ENCODE measurements at places on chromosomes 3 and 15.

GRCh38 chr3:114770874-114771273 lies 376.2 kb downstream of the ZBTB20 start:
- peak; percentile 30 for DNase-seq

GRCh38 chr3:46484388-46484787 lies 13.4 kb upstream of the RTP3 start:
- DNase-seq = no peak

DNA sequence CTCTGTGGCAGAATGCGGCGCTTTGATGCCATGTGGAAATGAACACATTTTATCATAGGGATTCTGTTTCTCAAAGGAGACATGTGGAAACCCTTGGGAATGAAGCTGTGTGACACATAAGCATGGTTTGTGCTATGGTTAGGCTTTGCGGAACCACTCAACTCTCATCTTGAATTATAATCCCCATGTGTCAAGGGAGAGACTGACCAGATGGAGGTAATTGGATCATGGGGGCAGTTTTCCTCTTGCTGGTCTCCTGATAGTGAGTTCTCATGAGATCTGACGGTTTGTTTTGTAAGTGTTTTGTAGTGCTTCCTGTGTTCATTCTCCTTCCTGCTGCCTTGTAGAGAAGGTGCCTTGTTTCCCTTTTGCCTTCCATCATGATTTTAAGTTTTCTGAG lies 1109.2 kb upstream of the ALCAM start:
- no peak for DNase-seq

DNA sequence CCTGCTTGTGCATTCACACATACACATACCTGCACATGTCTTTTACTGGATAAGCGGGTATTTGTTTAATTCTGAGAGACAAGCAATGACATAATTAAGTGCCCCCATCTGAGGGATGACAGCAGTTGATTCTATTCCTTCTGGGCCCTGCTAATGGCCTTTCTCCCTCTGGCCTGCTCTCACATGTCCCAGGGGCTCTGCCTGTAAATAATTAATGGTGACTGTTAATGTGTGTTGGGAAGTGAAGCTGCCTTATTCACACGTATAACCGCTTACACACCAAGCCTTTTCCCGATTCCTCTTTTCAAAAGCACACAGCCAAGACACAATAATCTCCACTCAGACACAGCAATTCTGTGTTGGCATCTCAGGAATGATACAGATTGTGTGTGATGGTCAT lies 47.8 kb downstream of the LRRK1 start:
- DNase-seq = peak; percentile 37

DNA sequence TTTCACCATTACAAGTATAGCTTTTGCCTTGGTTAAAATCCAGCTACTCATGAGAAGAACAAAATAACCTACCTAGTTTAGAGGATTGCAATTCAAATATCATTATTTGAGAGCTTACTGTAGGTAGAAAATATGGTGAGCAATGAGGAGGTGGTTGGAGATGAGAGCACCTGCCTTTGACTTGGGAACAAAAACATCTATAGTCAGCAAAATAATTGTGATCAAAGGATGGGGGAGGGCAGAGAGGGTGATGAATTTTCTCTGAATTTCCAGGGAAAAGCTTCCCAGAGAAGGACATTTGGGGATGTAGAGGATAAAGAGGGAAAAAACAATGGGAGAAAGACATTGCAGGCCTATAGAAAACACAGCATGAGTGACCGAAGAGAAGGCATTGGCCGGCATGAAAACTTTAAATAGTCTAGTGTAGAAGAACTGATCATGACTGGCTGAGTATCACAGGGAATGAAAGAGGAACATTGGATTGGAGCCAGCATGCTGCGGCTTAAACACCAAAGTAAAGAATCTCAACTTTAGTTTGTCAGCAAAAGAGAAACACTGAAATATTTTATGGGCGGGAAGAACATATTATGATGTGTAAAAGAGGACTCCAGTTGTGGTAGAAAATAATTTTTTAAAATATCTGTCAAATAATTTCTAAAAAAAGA lies 581.3 kb downstream of the UNC13C start:
- peak; percentile 71 for DNase-seq

DNA sequence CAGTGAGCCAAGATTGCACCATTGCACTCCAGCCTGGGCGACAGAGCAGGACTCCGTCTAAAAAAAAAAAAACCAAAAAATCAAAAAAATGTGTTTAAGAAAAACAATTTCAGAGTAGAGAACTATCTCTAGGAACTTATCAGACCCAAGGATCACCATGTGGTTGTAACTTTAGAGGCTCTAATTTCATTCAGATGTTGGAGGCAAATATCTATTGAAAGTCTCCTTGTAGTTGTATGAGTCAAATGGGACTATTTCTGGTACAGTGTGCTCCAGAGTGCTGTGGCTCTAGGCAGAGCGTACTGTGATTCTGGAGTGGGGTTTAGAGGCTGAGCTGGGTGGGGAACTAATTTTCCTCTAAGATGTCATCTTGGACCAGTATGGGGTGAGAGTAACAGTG lies 398.7 kb downstream of the SHQ1 start:
- DNase-seq = no peak

- DNase-seq = peak; percentile 15
Observed at GRCh38 chr15:36814105-36814504, 234.7 kb downstream of the CDIN1 start.

GRCh38 chr3:154121701-154122551 lies 736 bp downstream of the ARHGEF26 start:
- DNase-seq = no peak

DNA sequence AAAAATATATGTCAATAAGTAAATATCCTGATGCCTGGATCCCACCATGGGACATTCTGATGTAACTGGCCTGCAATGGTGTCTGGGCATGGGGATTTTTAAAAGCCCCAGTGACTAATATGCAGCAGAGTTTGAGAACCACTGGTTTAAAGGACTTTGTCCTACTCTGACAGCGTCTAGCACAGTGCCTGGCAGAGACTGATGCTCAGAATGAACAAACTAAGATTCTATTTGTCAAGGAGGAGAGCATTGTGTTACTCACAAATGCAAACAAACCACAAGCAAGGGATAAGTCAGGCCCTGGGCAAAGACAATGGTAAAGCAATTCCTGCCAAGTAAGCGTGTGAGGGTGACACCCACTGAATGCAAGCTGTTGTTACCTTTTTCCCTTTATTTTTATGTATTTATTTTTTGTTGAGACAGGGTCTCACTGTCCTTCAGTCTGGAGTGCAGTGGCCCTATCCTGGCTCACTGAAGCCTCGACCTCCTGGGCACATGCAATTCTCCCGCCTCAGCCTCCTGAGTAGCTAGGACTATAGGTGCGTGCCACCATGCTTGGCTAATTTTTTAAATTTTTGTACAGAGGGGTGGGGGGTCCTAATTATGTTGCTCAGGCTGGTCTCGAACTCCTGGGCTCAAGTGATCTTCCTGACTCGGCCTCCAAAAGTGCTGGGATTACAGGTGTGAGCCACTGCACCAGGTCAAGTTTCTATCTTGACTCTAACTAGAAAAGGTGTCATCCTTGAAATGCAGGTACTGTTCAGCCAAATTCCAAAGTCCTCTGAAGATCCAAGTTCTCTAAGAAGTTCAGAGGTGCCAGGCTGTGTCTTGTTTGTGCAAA lies 909 bp upstream of the GPD1L start:
- DNase-seq = no peak

DNA sequence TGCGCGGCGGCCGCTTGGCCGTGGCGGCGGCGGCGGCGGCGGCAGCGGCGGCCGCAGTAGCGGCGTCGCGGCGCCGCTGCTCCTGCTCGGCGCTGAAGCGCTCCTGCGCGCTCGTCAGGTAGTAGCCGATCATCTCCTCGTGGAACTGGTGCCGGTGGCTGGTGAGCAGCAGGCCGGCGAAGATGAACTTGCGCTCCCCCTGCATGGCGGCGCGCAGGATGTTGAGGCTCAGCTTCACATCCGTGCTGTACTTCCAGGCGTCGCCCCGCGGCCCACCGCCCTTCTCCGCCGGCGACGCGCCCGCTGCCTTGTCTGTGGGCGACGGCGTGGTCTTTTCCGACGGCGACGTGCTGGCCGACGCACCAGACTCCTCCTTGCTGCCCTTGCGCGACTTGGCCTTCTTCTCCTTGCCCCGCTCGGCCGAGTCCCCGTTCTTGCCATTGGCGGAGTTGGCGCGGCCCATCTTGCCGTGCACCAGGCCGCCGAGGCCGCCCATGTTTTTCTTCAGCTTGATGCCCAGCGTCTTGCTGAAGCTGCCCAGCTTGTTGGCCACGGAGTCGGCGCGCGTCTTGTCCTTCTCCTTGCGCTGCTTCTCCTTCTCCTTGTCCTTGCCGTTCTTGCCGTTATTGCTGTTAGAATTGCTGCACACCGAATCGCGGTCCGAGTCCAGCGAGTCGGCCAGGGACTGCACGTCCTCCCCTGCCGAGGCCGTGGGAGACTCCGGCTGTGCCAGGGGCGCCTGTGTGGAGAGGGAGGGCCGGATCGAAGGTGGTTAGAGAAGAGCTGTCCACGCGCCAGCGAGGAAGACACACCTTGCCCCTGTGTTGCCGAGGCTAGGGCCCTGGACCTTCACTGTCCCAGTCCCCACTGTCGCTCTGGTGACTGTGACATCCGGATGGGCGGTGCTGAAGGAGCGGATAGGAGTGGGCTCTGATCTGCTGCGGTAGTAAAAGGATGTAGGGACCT lies 157.6 kb downstream of the KLF13 start:
- DNase-seq = no peak

GRCh38 chr3:46228260-46229242 lies 13.7 kb upstream of the CCR3 start:
- DNase-seq = peak; percentile 99

GRCh38 chr3:181230258-181230657 lies 240.7 kb upstream of the DNAJC19 start:
- no peak for DNase-seq

- no peak for DNase-seq
Observed at GRCh38 chr3:13594146-13594545, 45.2 kb downstream of the FBLN2 start.

GRCh38 chr3:38618343-38618742 lies 31.1 kb downstream of the SCN5A start:
- no peak for DNase-seq

GRCh38 chr15:71494563-71495397 lies 315.6 kb upstream of the NR2E3 start:
- no peak for DNase-seq

GRCh38 chr3:119703820-119704531 lies 1.2 kb downstream of the CFAP91 start:
- no peak for DNase-seq

DNA sequence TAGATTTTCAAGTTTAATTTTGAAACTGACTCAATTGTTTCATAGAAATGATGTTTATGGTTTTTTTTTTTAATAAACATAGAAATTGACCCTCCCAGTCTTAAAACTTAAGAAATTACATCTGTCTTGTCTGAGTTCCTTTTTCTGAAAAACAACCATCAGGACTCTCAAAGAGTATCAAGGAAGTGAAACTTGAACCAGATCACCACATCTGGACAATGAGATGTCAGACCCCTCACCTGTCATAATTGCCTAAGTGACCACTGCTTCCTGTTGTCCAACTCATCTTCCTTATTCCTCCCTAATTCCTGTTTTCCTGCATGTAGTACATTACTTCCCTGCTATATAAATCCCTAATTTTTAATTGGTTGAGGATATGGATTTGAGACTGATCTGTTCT lies 441.5 kb upstream of the ARHGEF26 start:
- DNase-seq = peak; percentile 94

DNA sequence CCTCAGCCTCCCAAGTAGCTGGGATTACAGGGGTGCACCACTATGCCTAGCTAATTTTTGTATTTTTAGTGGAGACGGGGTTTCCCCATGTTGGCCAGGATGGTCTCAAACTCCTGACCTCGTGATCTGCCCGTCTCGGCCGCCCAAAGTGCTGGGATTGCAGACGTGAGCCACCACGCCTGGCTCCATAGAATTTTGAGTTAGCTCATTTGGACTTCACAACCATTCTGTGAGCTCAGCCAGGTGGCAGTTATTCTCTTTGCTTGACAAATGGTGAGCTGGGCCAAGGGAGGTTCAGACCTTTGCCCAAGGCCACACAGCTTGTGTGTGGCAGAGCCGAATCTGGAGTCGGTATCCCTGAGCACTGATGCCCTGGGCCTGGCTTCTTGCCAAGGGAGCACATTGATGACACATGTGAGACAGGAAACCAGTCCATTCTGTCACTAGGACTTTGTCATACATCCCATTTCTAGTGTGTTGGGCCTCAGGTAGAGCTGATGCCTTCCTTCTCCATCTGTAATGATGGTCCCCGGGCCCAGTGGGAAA lies 17.6 kb downstream of the PODXL2 start:
- DNase-seq = no peak

- DNase-seq = no peak
Observed at GRCh38 chr3:16512435-16513140, 911 bp downstream of the RFTN1 start.

DNA sequence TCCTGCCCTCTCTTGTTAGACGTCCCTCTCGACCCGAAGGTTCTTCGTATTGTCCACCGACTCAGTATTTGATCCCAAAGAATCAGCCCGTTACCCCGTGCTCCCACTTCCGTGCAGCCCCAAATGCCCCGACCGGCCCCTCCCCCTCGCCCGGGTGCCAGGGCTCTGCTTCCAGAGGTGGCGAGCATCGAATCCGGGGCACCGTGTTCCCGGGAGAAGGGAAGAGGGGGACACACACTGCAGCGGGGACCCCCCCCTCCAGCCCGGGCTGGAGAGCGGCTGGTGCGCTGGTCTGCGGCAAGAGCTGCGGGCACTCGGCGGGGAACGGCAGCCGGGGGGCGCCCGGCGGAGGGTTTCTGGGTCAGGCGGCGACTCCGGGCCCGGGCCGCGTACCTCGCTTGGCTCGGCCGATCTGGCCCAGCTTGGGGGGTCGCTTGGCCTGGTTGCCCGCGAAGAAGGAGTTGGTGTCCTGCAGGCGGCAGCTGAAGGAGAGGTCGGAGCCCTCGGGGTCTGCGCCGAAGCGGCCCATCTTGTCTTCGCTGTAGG lies 556 bp downstream of the CAMK2N2 start:
- DNase-seq = no peak

- no peak for DNase-seq
Observed at GRCh38 chr3:169964176-169964575, 2.4 kb upstream of the SEC62 start.

GRCh38 chr3:58564456-58565160 lies 12.6 kb downstream of the FAM107A start:
- DNase-seq = no peak

DNA sequence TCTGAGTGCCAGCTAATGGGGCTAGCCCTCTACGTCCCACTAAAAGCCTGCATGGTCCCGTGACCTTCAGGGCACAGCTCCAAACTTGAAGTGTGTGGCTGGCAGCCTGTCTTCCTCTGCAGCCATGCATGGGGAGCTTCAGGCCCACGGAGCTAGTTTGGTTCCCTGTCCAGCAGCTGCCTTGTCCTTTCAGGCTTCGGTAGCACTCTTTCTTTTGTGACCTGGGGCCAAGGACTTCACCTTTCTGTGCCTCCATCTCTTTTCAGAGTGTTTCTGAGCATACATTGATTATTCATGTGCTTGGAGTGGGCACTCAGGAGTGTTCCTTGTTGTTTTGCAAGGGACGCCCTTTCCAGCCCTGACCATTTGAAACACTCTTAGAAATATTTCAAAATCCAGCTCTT lies 155.2 kb downstream of the DNAJB8 start:
- DNase-seq = no peak

GRCh38 chr15:68265081-68265480 lies 12.5 kb upstream of the FEM1B start:
- DNase-seq = no peak

- DNase-seq = peak; percentile 86
Observed at GRCh38 chr15:63504247-63504978, at the start of gene USP3. USP3 (plus strand) TSS chr15:63504593; CDS start chr15:63504740, 147 bp downstream.

All from MV-4-11 (cell line).